CD4-positive, alpha-beta T cell treated with Interleukin-21 for 1 hour (primary cell): ENCODE measurements at places on chromosomes 6 and 20.

- no peak for DNase-seq
Observed at GRCh38 chr6:3577517-3577916, 120.7 kb upstream of the SLC22A23 start.

DNA sequence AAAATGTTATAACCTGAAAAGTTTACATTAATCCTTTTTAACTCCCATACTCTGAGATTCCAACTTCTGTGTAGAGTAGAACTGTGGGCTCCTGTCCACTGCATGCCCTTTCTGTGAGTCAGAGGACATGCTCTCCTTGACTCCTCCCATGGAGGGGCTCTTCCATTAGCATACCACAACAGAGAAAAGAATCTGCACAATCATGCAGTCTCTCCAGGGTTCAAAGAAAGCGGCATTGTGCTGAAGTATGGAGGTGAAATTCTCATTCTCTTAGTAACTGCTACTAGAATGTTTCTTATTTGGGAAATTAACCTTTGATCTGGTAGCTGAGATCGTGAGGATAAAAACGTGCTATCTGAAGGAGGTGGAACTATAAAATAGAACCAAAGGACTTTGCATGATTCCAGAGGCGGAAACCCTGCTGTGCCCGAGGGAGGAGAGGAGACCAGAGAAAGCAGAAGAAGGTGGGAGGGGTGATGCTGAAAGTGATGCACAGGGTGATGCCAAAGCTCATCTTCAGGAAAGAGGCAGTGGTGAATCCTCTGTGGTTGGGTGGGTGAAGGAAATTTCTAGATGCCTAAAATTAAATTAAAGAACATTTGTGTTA lies 202.2 kb upstream of the PCSK2 start:
- no peak for DNase-seq

GRCh38 chr6:117829594-117830319 lies 77.3 kb upstream of the SLC35F1 start:
- DNase-seq, result no peak

GRCh38 chr20:59576216-59576953 lies 28.0 kb upstream of the PHACTR3 start:
- no peak for DNase-seq

DNA sequence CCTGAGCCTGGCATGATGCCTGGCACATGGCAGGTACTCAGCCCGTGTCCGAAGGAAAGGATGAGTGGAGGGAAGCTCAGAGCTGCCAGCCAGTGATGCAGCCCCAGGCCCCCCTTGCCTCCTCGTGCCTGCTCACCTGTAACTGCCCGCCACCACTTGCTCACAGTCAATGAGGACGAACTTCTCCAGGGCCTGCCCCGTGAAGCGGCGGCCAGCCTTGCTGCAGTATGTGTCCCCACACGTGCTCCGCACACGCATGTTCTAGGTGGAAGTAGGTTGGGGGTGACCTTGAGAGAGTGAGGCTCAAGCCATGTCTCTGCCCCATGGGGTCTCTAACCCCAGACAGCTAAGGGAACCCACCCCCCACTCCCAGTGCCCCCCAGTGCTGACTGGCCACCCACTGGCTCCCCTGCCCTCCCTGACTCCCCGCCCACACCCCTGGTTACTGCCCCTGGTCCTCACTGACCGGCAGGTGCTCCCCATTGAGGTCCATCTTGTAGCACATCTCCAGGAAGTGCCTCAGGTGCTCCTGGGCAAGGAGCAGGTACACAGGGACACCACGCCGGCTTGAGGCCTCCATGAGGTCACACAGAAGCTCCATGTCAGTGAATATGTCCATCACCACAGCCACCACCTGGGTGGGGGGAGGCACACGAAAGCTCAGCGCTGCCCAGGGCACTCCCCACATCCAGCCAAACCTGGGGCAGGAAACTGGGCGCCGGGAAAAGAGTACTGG lies 3.7 kb downstream of the FAM83C start:
- no peak for DNase-seq
